ENCODE measurements at places on chromosomes 13 and 19.

- DNase-seq = no peak
These were observed 80.4 kb downstream of the MAP4K1 start for GRCh38 chr19:38537071-38537936.

DNA sequence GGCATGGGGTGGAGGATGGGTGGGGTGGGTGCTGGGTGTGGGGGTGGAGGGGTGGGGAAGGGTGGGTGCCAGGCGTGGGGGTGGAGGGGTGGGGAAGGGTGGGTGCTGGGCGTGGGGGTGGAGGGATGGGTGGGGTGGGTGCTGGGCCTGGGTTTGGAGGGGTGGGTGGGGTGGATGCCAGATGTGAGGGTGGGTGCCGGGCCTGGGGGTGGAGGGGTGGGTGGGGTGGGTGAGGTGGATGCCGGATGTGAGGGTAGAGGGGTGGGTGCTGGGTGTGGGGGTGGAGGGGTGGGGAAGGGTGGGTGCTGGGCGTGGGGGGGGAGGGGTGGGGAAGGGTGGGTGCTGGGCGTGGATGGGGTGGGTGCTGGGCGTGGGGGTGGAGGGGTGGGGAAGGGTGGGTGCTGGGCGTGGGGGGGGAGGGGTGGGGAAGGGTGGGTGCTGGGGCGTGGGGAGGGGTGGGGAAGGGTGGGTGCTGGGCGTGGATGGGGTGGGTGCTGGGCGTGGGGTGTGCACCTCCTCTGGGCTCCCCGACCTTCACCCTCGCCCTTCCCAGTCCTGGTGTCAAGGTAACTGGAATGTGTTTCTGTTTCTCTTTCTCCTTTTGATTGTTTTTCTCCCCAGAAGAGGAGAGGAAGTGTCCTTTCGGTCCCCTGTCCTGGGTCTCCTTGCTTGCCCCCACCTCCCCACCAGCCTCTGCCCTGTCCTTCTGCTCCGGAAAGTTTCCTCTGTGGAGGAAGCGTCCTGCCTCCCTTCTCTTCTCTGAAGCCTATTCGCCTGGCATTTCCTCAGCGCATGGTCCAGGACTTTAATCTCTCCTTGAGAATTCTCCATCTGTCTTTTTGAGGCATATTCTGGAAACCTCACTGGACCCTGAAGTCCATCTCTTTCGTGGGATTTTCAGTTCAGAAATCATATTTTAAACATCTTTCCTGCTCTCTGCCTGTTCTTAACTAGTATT is 22.9 kb upstream of the CFAP97D2 start:
- no peak for DNase-seq

GRCh38 chr19:9967326-9967725 is 31.0 kb upstream of the OLFM2 start:
- DNase-seq = peak; percentile 25

GRCh38 chr19:46463516-46463915 is 7.8 kb downstream of the PNMA8A start:
- no peak for DNase-seq

DNA sequence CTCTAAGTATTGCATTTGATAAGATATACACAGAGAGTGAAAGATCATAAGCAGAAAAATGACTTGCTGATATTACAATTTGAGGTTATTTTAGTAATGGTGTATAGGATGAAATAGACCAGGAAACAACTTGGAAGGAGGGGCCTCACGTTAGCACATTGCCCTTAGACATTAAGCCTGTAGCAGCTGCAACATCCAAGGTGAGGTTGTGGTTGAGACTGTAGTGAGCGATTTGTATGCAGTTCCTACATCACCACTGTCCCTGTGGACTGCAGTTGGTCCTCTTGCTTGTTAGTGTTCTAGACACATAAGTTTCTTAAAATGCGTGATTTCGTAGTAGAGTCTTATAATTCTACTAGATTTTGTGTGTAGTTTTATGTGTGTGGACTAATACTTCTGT is 311.3 kb downstream of the ATP8A2 start:
- no peak for DNase-seq

- no peak for DNase-seq
These were observed 25.8 kb downstream of the BTBD2 start for GRCh38 chr19:1989513-1990229.

GRCh38 chr13:98328511-98328910 is 151.4 kb upstream of the RNF113B start:
- DNase-seq = no peak

DNA sequence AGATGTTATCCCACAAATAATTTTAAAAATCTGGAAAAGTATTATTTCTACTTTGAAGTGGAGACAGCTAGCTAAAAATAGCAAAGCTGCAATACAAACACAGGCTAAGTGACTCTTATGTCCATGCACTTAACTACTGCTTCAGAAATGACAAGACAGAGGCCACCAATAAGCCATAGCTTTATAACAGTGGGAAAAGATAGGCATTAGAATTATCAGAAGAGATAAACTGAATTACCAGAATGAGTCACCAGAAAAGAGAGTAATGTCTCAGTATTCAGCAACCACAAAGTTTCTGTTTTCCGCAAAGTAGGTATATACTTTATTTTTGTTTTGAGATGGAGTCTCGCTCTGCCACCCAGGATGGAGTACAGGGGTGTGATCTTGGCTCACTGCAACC is 17.1 kb downstream of the CLN5 start:
- DNase-seq = no peak

- DNase-seq = peak; percentile 28
These were observed 35.4 kb downstream of the PCCA start for GRCh38 chr13:100124265-100124664.

- no peak for DNase-seq
These were observed 1094.7 kb downstream of the UQCRFS1 start for GRCh38 chr19:28118235-28118634.

DNA sequence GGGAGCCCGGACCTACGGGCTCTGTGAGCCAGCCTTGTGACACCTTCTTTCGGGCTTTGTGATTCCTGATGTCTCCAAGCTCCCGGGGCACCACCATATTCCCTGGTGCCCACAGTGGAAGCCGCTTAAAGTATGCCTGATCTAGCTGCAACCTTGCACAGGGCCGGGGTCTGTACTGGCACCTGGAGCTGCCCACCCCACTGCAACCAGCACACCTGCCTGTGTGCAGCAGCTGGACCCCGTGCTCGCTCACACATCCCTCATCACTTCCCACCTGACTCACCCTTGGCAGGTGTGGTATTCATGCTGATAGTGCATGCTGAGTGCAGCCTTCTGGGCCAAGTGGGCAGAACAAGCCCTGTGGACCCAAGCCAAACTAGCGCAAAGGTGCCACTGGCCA is 1981.1 kb upstream of the PCDH20 start:
- no peak for DNase-seq

GRCh38 chr13:66162470-66162869 is 1067.7 kb downstream of the PCDH9 start:
- no peak for DNase-seq

DNA sequence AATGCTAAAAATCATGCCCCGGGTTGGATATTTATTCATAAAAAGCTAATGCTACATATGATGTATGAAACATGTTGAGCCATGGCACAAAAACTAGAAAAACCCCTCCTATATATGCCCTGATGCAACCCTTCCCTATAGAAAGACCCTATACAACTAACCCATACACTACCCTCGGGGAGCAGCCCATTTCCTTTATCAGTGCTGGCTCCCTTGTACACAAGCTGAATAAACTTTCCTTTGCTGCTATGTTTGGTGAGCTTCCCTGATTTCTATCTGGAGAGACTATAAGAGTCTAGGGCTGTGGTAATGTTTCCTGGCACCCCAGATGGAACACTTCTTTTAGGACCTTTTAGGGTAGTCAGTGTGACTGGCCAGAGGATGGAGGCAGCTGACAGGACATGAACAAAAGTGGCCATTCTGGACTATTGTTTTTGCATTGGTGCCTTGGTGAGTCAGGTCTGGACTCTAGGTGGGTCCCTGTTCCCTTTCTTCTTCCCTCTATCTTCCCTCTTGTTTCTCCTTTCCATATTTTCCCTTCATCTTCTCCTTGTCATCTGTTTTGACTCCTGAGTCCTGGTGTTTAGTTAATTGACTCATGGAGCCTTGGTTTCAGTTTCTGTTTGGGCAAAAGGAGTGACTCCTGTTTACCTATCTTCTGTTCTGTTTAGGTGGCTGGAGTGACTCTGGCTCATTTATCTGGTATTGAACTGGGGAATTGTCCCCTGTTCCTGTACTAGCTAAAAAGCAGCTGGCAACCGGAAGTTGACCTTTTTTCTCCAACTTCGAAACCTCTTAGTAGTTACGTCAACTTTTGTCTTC is 1321.8 kb upstream of the PCDH9 start:
- no peak for DNase-seq

- DNase-seq = no peak
These were observed at the start of gene CBARP for GRCh38 chr19:1237754-1238368. CBARP (minus strand) TSS chr19:1238005; CDS start chr19:1236100, 1,905 bp downstream.

GRCh38 chr19:20964798-20965197 is 41.7 kb downstream of the ZNF85 start:
- DNase-seq = no peak

DNA sequence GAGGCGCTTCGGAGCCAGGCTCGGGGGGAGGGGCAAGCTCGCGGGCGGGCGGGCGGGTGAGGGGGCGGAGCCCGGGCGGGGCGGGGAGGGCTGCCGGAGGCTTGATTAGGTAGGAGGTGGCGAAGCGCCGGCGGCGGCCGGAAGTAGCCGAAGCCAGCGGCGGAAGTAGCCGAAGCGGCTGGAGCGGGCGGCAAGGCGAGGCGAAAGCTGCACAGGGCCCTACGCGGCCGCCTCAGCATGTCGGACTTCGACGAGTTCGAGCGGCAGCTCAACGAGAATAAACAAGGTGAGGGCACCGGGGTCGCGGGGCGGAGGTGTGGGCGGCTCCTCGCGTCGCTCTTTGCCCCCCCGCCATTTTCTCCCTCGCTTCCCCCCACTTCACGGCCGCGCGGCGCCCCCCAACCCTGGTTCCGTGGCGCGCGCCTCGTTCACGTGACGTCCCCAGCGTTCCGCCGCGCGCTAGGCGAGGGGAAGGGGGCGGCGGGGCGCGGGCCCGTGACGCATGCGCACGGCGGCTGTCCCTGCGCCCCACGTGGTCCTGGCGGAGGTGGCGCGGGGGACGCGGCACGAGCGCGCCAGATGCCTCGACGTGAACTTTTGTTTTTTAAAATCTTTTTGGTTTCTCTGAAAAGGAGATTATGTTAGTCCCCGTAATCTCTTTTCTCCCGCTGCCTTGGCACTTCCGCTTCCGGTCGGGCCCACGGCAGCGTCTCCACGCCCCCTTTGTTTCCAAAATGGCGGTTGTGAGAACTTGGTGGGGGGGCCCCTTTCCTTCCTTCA is at the start of gene U2AF2:
U2AF2 (plus strand) TSS at position 168 of the 780 bp plus-strand sequence; CDS start at position 238, 70 bp downstream.
- peak; percentile 90 for DNase-seq

- DNase-seq = peak; percentile 32
These were observed 41.8 kb downstream of the TPT1 start for GRCh38 chr13:45299194-45299593.

DNA sequence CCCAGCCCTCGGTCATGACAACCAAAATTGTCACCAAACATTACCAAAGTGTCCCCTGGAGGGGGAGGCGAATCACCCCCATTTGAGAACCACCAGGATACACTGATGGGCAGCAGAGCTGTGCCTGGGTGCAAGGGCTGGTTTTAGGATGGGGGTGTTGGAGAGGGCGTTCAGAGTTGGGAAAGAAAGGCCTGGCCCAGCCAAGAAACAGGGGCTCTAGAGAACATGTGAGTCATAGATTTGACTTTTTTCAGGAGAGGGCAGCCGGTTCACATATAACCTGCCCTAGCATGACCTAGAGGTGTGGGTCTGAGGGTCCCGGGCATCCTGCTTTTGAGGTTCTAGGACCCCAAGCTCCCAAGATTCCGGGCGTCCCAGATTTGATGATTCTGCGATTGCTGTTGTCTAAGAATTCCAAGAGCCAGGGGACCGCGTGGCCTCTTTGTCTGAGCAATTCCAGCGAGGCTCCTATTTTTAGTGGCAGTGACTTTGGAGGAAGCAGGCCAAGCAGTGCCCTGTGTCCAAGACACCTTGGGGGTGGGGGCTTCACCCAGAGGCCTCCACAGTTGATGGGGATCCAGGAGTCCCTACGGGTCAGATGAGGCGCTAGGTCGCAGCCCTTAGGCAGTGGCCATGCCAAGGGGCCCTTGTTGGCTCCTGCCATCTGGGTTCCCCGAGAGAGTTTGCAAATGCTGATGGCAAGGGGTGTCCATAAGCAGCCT is 5.1 kb downstream of the WIZ start:
- no peak for DNase-seq

- DNase-seq = peak; percentile 76
These were observed 4.2 kb downstream of the LYL1 start for GRCh38 chr19:13098277-13099072.

DNA sequence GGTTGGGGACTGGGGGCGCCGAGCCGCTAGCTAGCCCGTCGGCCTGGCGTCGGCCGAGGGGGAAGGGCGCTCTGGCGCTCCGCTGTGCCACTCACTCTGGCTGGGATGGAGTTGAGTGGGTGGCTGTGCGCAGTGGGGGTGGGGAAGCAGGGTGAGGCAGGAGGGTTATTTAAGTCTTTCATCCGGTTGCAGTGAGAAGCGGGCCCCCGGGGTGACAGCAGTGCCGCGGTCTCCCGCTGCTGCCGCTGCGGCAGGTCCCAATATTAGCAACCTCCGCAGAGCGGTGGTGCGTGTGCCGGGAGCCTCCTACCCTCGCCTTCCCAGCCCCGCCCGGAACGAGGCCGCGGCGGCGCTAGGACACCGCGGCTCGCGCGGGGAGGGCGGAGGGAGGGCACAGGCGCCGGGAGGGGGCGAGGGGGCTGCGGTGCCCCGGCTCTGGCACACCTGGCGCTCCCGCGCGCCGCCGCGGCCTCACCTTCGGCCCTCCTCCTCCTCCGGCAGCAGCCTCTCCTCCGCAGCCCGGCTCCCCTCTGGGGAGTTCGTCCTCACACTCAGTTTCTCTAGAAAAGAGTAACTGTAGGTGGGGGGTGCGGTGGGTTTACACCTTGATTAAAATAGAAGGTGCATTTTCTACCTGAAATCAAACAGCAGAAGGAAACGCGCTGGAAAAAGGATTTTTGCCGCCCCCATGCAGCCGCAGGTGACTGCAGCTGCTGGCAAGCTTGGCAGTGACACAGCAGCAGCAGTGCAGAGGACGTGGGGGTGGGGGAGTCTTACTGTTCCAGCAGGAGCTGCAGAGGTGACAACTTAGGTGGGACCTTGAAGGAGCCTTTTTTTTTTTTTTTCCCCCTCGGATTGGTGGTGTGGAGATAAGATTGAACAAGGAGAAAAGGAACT is 4.5 kb downstream of the FGF9 start:
- no peak for DNase-seq

DNA sequence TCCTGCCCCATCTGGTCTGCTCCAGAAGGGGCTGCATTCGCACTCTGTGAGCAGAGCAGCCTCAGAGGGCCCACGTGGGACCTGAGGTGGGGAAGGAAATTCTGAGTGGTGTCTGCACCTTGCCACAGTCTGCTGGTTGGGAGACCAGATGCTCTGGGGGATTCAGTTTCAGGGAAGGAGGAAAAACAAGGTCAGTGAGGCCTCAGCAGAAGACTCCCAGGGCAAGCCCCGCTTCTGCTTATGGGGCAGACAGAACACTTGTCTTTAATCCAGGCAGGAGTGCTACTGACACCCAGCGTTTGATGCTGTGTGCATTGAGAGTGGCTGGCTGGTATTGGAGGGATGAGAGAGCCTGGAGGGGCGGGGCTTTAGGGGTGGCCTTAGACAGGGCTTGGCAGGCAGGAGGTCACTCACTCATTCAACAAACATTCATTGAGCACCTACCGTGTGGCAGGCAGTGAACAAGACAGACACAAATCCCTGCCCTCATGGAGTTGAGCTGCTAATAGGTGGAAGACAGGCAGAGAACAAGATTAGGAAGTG is 4.9 kb upstream of the CLEC17A start:
- no peak for DNase-seq

All from fibroblast of skin of right quadriceps (primary cell).